ENCODE measurements at places on chromosomes 7 and 10.

DNA sequence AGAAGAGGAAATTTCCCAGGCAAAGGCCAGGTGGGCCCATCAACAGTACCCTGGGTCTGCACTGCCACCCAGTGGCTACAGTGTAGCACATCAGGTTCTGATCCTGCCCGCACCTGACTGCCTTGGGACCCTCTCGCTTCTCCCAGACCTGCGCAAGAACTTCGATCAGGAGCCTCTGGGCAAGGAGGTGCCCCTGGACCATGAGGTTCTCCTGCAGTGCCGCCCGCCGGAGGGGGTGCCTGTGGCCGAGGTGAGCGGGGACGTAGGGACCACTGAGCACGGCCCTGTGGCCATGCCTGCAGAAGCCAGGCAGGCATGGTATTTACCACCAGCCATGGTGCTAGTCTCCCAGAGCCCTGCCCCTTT lies 33.9 kb upstream of the SLC29A3 start:
- DNase-seq, result no peak

- peak; percentile 92 for DNase-seq
These were observed 22.7 kb upstream of the TOMM7 start for GRCh38 chr7:22845221-22845834.

GRCh38 chr7:130960208-130960988 lies 226.4 kb upstream of the KLF14 start:
- DNase-seq, result peak; percentile 96

DNA sequence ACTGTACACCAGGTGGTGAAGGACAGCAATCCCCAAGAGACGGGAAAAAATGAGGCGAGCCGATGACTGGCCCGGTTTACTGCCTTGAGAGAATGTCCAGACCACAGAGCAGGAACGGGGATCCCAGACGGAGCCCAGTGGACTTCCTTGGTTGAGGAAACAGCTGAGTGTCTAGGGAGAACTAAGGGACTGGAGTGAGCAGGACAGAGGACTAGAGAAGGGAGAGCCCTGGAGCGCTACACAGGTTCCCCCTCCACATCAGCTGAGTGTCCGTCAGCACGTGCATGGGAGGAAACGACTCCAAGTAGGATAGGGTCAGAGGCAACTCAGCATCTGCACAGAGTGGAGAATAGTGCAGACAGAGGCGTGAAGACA lies 7.1 kb upstream of the WDR86 start:
- no peak for DNase-seq

DNA sequence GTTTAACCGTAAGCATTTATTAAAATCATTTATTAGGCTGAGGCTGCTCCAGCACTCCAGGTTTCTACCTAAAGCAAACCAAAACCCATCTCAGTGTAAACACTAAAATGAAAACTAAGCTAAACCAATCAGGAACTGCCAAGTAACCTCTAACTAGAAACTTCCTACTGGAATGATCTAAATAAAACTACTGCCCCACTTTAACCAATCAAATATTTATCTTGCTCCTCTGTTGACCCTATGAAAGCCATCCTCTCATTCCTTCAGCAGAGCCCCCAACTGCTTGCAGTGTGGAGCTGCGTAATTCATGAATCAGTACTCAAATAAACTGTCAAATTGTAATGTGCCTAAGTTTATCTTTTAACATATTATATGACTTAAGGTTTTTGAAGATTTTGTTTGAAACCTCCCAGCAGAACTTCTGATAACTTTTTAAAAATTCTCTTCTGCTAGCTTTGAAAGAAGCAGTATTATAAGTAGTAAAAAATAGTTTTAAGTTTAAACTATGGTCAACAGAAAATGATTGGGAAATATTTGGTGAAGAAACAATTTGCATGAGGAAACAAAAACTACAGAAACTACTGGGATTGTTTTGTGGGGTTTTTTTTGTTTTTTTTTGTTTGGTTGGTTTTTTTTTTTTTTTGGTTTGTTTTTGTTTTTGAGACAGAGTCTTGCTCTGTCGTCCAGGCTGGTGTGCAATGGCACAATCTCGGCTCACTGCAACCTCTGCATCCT lies 47.4 kb downstream of the GPR37 start:
- DNase-seq, result no peak

DNA sequence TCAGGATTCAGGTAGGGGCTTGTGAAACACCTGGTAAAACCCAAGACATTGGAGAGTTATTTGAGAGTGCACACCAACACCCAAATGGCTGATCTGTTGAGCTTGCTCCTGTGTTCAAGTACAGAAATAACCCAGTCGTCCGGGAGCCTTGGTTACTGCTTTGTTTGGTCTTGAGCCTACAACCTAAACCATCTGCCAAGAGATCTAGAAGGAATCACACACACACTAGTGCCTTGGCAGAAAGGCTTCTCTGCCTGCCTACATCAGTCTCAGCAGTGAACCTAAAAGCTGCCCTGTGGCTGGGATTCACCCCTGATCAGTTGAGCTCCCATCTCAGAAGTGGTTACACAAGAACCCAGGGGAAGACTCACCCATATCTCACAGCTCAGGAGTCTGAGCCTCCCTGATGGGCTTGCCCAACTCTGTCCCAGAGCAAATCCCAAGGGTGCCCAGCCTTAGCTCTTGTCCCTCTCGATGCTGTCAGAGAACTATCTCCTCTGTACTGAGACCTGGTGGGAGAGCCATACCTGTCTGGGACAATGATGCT lies 167.6 kb downstream of the CXCL12 start:
- no peak for DNase-seq

DNA sequence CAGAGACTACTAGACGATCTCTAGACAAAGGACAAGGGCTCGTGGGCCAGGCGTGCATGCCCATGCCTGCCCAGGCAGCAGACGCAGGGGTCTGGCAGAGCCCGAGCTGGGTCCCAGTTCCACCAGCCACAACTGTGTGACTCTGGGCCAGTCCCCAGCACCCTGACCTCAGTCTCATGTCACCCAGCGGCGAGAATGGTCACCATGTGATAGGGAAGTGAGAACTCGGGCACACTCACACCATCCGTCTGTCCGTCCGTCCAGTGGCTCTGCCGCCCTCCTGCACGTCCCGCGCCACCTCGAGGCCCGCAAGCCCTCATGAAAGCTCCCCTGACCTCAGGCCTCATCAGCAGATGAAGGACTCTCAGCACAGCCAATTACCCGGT lies 280.0 kb downstream of the ELFN1 start:
- DNase-seq, result no peak

DNA sequence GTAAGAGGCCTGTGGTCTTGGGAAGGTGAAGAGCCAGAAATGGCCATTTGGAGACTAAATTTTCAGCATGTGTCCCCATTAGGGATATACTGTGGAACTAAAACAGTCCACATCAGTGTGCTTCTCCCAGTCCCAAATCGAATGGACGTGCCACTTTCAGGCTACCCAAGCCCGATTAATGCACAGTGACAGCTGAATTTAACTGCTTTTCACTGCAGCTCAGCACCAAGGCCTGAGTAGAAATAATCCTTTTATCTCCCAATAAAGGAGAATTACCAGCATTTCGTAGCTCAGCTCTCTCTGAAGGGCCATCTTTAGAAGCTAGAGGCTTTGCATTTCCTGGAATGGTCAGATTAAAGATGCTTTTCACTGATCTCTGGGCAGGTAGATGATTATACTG lies 183.3 kb downstream of the NPSR1 start:
- no peak for DNase-seq

- no peak for DNase-seq
These were observed 539.3 kb upstream of the TEX47 start for GRCh38 chr7:89334797-89335196.

- DNase-seq, result no peak
These were observed 171.9 kb upstream of the LANCL2 start for GRCh38 chr7:55193245-55193644.

- no peak for DNase-seq
These were observed 25.5 kb downstream of the PRR15 start for GRCh38 chr7:29588900-29589696.

- DNase-seq, result no peak
These were observed 29.7 kb downstream of the HIF1AN start for GRCh38 chr10:100565206-100565985.

DNA sequence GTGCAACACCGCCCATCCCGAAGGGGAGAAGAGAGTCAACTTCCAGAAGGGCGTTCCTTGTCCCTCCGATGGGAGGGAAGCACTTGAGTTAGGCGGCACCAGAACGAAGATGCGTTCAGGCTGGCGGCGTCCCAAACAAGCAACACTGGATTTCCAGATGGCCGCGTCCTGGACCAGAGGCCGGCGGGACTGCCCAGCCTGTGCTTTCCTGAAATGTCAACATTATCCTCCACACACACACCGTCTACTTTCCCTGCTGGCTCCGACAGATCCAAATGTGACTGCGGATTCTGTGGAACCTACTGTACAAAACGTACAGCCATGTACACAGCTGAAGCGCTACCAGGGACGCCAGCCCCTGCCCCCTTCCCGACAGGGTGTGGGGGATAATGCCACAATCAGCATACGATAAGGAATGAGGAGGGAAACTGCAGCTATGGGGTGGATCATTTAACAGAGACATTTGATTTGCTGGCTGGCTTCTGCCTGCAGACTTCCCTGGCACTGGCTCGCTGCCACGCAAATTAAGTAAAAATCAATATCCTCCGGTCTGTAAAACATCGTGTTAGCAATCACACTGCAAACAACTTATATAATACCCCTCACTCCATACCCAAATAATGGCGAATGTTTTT lies 82.1 kb downstream of the ZRANB1 start:
- no peak for DNase-seq

Measured in astrocyte of the cerebellum (primary cell).